Mesenteric fat pad (tissue), 1 donor: ENCODE measurements at places on chromosomes 12 and 14.

DNA sequence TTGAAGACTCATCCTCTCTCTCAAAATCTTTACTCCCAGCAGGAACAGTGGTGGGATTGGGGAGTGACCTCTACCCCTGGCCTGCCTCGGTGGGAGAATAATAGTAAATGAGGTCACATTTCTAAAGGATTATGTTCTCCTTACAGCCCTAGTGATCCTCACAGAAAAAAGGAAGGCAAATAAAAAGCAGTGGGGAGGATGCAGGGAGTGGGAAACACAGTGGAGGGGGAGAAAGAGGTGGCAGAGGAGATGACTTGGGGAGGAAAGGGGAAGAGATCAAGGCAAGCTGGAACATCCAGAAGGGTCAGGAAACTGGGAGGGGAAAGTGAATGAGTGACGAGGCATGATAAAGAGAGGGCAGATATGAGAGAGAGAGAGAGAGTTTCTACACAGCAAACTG is 8.3 kb upstream of the SYNDIG1L start:
- no peak for DNase-seq

DNA sequence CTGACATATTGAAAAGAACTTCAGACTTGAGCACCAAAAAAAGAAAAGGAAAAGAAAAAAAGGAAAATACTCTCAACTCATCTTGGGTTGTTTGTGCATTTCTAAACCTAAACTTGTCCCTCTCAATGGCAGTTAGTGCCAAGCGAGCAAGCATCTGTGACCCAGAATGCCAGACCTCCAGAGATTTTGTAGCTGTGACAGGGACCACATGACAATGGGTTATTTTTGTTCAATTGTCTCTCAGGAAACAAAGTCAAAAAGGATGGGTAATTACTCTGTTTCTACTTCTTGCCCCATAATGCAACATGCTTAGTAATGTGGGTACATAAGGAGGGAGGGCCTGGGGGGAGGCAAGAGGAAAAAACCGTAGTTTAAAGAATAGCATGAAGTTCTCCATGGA is 285.7 kb upstream of the RTL1 start:
- DNase-seq, result no peak

- DNase-seq, result no peak
Measured at GRCh38 chr12:106647793-106648514, 65.2 kb downstream of the RFX4 start.

DNA sequence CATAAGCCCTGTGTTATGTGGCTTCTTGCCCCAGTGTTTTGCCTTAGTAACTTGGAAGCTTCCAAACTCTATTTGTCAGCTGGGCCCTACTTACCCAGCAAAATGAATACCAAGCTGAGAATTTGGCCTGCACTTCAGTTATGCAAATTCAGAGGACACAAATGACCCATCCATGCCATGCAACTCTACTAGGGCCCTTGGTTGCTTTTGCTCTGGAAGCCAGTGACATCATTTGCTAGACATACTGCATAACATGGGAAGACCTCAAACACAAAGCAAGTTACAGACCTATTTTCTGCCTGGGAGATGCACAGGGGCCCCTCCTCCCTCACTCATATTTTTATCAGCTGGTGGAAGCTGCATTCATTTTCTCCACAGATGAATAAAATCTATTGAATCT is 90.2 kb upstream of the PPM1H start:
- DNase-seq, result no peak

DNA sequence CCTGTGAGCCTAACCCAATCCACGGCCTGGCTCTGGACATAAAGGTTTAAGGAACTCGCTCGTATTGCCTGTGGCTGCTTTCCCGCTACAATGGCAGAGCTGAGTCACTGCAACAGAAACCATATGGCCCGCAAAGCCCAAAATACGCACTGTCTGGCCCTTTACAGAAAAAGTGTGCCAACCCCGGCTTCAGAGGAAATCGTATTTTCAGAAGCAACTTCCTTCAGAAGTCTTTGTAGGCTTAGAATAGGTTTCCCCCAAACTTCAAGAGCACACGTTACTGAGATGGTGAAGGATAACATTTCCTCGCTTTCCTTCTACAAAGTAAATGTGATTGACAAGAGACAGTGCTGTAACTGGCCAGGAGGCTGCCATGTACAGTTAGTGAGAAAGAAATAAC is 34.8 kb upstream of the TESC start:
- DNase-seq, result no peak

DNA sequence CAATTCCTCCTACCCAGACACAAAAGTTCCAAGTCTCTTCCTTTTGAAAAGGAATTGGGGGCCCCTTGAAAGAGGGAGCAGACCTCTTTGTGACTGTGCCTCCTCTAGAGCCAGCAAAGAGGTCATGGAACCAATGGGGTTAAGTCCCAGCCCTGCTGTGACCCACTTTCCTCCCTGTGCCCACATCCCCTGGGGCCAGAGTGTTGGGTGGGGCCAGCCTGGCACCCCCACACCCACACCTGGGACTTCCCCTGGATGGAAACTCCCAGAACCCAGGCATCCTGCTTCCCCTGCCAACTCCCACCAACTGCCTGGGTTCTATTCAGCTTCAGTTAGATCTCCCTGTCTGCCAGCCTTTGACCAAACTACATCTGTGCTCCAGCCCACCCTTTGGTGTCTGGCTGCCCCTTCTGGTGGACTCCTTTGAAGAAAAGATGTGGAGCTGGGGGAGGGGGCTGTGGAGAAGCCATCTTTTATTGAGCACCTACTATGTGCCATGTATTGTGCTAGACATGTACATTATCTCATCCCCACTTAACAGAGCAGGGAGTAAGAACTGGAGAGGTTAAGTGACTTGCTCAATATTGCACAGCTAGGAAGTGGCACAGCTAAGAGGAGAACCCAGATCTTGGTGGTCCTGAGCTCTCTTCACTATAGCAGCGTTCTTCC is 4.6 kb upstream of the RARG start:
- DNase-seq, result no peak

DNA sequence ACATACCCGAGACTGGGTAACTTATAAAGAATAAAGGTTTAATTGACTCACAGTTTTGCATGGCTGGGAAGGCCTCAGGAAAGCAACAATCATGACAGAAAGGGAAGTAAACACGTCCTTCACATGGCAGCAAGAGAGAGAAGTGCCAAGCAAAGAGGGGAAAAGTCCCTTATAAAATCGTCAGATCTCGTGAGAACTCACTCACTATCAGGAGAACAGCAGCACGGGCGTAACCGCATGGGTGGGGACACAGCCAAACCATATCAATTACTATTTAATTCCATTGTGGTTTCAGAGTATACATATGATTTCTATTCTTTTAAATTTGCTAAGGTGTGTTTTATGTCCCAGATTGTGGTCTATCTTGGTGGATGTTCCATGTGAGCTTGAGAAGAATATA is 117.9 kb downstream of the SCAF11 start:
- DNase-seq, result no peak

- no peak for DNase-seq
Measured at GRCh38 chr14:99519931-99520421, 38.8 kb downstream of the CCNK start.

- no peak for DNase-seq
Measured at GRCh38 chr12:31687101-31687527, 27.6 kb downstream of the ETFBKMT start.

DNA sequence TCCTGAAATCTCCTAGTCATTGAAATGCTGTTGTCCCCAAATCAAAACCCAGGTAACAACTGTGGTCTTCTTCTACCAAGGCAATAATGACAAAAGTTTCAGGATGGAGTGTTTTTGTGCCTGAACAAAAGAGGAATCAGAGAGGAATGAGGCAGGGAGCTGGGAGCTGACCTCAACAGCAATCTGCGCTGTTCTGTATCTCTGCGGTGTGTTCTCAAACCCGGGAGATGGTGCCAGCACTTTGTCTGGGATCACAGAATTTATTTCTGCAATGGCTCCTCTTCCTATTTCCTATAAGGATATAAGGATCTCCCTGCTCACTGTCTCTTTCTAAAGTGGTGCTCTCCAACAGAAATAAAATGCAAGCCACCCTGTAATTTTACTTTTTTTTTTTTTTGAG is 449 bp upstream of the GLT8D2 start:
- no peak for DNase-seq

DNA sequence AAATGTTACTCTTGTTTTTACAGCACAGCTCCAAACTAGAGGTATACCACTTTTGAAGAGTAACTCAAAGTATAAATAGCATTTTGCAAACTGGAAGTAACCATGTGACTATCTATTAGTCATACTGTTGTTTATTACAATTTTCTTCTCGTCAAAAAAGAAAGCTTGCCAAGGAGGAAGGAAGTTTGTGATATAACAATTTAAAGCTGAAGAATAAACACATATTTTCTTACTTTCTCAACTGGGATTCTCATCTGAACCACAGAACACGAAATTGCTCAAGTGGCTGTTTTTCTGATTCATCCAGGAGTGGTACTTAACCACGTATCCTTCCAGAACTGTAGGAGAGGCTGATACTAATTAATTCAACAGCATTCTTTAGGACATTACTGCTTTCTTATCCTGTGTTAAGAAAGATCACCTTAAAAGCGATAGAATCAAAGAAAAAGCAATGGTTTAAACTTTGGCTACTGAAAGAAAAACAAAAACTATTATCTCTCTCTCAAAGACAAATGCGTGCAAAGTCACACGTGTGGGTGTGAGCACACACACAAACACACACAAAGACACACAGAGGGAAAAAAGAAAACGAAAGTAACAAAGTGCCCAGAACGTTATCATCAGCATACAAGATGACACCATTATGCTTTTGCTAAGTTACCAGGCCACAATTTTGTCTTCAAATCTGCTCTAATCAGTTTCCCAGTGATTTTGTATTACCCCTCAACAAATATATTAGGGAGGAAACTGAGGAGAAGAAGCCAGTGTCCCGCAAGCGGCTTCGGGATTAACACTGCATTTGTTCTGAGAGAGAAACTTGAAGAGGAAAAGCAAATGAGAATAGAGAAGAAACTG is at the start of gene CLEC2B:
CLEC2B (minus strand) TSS at position 48 of the 855 bp plus-strand sequence.
- DNase-seq, result no peak

- DNase-seq, result peak; percentile 76
Measured at GRCh38 chr14:99774556-99775307, 18.5 kb upstream of the EML1 start.

DNA sequence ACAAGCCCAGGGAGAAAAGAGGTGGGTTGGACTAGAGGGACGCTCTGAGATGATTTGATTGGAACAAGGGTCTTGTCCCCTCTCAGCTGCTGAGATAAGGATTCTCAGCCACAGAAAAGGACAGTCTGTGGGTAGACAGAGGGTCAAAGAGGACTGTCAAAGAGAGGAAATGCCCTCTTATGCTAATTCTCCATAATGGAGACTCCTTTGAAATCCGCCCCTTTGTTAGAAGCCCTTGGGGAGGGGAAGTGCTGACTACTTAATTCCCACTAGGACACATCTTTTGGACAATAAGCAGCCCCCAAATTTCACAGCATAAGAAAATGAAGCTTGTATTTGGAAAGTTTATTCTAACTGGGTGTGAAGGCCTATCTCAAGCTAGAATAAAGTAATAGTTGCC is 176.6 kb downstream of the KTN1 start:
- DNase-seq, result no peak

DNA sequence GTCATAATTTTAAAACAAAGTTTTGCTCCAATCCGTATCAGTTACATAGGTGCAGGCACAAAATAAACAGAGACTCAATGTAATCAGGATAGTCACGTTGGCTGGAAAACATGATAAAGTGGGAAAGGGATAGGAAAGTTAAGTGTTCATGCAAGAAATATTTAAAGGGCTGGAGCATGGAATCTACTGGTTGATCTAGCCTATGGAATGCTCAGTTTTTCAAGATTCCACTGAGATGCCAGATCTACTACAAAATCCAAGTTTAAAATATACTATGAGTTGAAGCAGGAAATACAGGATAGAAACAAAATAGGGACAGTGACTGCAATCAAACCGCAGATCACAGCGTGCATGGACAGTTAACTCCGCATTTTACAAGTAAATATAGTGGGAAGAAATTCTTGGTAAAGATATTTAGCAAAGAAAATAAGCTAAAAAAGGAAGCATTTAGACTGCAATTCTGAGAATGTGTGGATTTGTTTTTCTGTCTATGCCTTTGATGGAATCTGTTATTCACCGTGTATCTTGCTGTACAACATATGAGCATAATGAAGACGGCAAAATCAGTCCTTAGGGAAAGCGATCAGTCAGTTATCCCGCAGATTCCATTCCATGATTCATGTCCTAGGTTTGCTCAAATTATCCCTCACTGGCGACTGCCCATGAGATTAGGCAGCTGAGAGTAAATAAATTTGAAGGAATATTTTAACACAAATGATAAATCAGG is 1044.3 kb downstream of the FLRT2 start:
- DNase-seq, result no peak

DNA sequence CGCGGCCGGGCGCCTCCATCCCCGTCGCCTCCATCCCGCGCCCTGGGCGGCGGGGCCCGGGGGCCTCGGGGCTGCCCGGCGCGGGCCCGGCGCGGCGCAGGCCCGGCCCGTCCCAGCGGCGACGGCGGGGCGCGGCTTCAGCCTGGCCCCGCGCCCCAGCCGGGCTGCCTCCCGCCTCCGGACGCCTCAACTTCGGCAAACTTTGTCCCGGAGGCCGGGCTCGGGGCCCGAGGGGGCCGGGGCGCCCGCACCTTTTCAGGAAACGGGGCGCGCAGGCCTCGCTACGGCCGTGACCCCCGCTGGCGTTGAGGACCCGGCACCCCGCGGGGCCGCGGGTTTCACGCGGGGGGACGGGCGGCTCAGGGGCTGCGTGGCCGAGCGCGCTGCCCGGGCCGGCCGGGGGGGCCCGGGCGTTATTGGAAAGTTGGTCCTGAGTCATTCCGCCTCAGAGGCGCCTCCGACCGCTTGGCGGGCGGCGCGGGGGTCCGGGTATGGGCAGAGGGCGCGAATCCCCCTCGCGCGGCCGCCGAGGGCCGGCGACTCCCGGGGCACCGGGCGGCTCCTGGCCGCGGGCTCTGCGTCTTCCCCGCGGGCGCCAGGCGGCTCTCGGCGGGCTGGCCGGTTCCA is 575 bp downstream of the TRAF3 start:
- DNase-seq, result no peak

DNA sequence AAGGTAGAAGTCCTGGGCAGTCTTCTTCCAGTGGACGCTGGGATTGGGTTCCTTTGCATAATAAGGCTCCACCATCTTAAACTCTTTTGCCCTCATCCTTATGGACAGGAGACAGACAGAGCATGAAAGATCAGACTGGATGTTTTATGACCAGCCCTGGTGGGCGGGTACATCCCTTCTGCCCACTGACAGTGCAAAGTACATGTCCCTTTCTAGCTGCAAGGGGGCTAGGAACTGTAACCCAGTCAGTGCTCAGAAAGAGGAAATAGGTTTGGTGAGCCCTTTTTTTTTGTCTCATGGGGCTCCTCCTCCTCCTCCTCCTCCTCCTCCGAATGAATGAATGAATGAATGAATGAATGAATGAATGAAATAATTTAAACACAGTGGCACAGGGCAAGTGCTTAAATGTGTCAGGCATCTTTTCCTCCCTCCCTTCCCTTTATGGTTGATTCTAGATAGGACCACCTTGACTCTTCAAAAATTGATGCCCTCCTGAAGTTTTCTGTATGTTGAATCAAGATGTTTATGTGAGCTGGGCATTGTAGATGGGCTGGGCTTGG is 36.4 kb upstream of the HNF1A start:
- no peak for DNase-seq

DNA sequence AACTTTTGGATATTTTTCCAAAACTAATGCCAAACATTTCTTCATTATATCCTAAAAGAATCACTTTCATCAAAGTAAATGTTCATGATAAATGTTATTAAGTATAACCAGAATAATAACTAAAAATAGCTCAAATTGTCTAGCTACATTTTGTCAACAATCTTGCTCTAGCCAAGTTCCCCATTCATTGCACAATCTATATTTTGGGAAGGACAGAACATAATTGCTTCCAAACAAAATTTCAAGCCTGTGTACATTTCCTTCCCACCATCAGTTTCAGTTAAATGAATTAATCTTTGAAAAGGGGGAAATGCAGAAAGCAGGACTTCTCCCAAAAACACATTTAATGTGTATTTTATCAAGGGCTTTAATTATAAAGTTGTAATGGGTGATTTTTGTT is 98.0 kb upstream of the PLEKHG7 start:
- no peak for DNase-seq
